ENCODE measurements at places on chromosomes 1 and 21. TPM values are rescaled to one million over a fixed set of nuclear protein-coding genes. Genes with fewer than 3 reads are reported as not detected.

DNA sequence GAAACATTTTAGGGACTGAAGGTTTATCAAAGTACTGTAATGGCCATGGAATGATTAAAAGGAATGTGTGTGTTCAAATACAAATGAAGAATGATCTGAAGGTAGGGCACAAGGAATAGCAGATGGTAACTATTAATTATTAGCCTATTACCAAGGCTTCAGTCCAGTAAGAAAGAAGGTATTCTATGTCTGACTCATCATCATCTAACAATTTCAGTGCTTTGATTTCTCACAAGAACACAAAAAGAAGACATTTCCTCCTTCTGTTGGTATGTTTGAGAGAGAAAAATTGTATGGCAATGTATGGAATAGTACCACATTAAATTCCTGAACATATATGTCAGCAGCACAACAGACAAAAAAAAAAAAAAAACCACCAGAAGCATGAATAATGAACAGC is 57.5 kb downstream of the TYW3 start:
- DNase-seq: no peak

The RNPC3 gene
- total RNA-seq: 2.3 TPM

- no peak for DNase-seq
Measured at GRCh38 chr21:33940164-33940880, 24.7 kb upstream of the ATP5PO start.

The C1orf21 gene
- total RNA-seq: 28.1 TPM

The NR5A2 gene
- total RNA-seq: 0.06 TPM

- DNase-seq: no peak
Measured at GRCh38 chr21:35163411-35163810, 114.3 kb upstream of the RUNX1 start.

- no peak for DNase-seq
Measured at GRCh38 chr1:32761936-32762335, 55.2 kb downstream of the YARS1 start.

DNA sequence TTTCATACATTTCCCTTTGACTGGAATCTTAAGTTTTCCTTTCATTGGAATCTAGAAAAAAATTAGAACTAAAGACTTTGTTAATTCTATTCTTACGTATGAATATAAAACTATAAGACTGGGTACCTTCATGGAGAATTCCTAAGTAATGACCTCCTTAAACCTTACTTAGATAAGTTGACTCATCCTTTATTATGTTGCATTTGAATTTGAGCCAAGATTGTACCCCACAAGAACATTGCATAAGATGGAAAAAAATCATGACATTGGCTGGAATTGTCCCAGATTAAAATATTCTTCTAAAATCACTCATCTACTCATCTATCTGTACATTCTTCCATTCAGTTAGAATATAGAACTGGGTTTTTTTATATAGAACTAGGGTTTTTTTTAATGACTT is 137.4 kb downstream of the C1orf21 start:
- no peak for DNase-seq

The LCE1E gene
- not detected for total RNA-seq

The SDC3 gene
- 16.7 TPM for total RNA-seq

GRCh38 chr21:42698733-42699132 is 45.3 kb downstream of the PDE9A start:
- no peak for DNase-seq

- peak; percentile 10 for DNase-seq
Measured at GRCh38 chr1:215665215-215665614, 98.1 kb downstream of the KCTD3 start.

The PKP1 gene
- total RNA-seq: not detected

DNA sequence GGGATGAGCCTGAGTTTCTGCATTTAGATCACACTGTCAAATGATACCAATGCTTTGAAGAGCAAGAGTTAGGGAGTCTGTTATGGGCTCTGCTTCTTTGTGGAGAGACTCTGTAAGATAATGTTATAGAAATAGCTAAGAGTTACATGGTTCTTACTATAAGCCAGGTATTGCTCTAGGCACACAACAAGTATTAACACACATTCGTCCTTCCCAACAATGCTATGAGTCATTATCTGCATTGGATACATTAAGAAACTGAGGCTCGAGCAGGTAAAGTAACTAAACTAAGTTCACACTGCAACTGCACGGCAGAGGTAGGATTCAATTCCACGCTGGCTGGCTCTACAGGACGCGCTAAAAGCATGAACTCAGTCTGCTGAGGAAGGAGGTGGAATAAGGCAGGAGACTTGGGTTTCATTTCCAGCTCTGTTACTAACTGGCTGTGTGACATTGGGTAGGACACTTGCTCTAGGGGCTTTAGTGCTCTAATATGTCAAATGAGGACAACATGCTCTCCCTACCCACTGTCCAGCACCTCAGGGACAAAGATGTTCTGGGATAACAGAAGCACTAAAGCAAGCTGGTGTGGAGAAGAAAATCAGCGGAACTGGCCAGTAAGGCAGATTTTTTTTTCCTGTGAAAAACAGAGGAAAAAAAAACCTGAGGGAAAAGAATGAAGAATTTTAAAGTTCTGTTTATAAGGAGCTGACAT is 23.7 kb upstream of the IL20 start:
- no peak for DNase-seq

- no peak for DNase-seq
Measured at GRCh38 chr1:198641501-198641900, 2.7 kb downstream of the PTPRC start.
